Stimulated activated CD4-positive, alpha-beta T cell treated with anti-CD3 and anti-CD28 coated beads, Interleukin-1b, Interleukin-23, amount 100 ng/mL, for 1 hour (primary cell): ENCODE measurements at places on chromosomes 3 and 15.
A peak's percentile ranks its signal among the peaks of the same experiment; 100 is the strongest.

DNA sequence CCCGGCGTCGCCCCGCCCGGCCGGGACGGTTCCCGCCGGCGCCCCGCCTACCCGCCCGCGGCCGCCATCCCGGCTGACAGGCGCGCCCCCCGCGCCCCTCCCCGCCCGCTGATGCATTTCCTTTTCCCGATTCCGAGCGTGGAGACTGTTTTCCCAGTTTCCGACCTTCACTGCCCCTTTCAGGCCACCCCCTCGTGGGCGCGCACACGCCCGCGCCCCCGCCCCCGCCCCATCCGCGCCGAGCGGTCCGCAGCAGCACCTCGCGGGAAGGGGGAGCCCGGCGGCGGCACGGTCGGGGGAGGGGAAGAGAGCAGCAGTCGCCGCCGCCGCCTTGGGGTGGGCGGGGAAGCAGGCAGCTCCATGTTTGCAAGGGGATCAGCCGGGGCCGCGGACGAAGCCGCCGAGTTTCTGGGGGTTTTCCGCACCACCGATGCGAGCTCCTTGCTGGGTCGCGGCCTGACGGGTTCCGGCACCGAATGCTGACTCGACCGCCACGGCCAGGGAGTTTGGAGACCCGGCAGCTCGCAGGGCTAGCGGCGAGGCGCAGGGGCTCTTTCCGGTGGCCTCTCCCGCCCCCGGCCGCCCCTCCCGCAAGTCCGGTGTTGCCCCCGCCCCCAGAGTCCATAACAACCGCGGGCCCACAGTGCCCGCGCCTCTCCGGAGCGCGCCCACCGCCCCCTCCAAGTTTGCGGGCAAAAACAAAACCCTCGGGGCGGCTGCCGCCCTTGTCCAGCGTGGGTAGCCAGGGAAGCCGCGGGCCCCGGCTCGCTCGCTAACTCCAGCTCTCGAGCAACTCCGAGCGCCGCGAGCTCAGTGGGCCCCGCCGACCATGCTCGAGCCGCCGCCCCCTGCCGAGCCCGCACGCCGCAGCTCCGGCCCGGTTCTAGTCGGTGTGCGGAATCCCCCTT, 3.2 kb upstream of the SIN3A start:
- DNase-seq: peak; percentile 65

DNA sequence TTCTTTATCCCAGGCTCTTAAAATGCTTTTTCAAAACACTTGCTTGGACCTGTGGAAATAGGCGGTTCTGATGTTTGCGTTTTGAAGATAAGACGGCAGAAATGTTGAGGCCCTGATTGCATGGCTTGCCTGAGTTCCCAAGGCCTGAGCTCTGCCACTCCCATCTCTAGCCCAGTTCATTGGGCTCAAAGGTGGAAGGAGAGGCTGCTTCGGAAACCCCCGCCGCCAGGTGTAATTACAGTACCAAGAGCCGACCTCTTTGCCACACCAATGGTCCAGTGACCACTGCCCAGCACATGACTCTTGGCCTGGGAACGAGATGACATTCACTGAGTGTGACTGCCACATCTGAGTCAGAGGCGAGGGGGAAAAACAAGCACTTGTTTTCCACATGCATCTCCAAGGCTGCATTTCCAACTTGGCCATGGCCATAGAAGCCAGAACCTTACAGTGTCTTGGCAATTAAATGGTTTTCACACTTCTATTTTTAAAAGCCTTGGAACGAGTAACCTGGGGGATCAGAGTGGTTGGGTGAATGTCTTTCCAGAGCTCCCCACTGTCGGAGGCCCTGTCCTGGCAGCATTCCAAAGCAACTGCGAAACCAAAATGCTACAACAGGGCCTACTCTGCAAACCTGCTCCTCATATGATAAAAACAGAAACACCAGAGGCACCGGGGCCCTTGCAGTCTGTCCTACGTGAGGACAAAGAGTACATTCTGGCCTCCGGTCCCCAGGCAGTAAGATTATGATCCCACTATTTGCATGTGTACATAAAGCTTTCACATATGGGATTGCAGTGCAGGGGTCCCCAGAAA, 63.8 kb upstream of the CGNL1 start:
- DNase-seq: no peak

DNA sequence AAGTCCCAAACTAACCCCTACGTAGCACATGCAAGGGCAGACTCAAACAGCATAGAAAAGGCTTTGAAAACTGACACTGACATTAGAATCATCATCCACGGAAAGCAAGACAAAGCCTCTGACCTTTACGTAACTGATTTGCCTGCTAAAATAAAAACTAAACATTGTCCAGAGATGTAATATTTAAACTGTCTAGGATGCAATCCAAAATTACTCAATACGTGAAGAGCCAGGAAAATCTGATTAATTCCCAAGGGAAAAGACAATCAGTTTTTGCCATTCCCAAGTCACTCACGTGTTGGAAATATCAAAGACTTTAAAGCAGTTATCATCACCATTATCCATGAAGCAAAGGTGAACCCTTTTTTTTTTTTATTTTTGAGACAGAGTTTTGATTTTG, 13.3 kb upstream of the IQCF1 start:
- no peak for DNase-seq

DNA sequence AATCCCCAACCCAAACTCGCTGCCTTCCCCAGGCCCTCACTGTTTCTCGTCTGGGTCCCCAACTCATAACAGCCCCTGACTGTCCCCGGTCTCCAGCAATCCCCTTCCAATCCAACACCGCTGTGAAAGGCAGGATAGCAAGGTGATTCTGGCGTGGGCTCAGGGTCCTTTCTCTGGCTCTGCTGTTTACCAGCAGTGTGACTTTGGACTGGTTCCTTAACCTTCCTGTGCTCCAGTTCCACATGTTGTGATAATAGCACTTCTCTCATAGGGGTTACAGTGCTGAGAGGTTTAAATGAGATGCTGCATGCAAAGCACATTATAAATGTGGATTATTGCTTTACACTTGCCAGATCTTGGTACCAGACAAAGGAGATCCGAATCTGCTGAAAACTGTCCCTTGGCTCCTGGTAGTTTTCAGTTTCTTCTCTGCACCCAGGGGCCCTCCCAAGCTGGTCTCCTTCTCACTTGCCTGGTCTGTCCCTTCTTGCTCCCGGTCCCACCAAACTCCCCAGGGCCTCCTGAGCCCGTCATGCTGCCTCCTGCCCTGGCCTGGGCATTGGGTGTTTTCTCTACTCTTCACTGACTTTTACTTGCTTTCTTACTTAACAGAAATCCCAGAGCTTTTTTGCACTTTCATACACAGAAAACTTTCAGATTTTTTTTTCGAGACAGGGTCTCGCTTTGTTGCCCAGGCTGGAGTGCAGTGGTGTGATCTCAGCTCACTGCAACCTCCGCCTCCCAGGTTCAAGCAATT, 26.8 kb upstream of the CYP11A1 start:
- no peak for DNase-seq

DNA sequence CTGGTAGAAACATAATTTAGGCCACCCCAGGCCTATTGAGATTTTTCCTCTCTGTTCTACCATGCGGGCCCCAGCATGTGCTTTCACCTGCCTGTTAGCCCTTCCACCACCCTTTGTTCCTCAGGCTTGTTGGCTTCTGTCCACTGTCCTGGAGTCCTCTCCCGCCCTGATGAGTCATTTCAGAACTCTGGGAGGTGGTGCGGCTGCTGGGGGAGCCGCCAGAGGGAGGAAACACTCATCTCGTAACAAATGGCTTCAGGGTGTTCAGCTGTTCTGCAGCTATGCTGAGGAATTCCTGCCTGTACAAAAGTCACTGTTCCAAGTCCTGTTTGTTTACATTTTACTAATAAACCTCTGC, 36.3 kb downstream of the LRTM1 start:
- DNase-seq: no peak

GRCh38 chr3:43434431-43434830, 148.1 kb downstream of the SNRK start:
- no peak for DNase-seq

GRCh38 chr3:185764980-185765370, 59.9 kb downstream of the IGF2BP2 start:
- no peak for DNase-seq

DNA sequence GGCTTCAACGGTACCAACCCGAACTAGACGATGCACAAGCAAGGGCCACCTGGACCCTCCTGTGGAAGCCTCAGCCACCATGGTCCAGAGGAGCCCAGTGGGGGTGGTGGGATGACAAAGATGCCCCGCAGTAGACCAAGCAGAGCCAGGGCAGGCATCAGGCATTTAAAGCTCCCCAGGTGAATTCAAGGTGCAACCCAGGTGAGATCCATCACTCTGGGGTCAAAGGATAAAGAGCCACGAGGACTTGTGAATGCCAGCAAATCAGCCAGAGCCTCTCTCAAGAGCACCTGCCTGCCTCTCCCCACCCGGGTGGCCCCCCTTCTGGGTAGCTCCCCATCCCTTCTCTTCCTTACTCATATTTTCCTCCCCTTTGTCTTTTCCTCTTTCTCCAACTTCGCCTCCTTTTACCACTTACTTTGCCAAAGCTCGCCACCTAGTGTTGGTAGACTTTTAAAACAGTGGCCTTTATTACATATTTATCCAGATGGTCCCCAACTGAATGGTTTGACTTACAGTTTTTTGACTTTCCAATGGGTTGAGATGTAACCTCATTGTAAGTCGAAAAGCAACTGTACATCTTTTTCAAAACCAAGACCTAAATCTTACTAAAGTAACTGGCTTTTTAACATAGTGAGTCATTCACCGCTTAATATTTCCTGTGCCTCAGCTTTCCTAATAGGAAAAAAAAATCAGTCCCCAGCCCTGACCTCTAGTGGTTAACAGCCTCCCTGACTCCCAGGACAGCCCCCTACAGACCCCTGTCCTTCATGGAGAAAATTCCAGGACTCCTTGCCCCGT, 18.8 kb downstream of the PLA2G4F start:
- DNase-seq: no peak

GRCh38 chr15:68386587-68387288, 45.2 kb downstream of the ITGA11 start:
- DNase-seq: no peak

GRCh38 chr3:58307639-58308215, 1.4 kb downstream of the HTD2 start:
- DNase-seq: no peak

GRCh38 chr3:36303286-36303685, 77.0 kb upstream of the STAC start:
- DNase-seq: no peak

DNA sequence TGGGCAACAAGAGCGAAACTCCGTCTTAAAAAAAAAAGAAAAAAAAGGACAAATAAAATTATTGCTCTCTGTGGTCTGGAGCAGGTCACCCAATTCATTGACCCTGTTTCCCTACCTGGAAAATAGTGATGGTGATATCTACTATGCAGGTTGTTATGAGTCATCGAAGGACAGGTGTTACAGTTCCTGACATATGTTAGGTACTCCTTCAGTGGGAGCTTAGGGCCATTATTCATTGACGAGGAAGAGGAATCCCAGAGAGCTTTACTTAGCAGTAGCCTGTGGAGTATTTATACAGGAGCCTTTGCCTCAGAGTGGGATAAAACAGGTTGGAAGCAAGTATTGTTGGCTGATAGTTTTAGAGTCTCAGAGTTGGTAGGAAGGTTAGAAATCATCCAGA, 74.5 kb downstream of the SLC7A14 start:
- DNase-seq: no peak

DNA sequence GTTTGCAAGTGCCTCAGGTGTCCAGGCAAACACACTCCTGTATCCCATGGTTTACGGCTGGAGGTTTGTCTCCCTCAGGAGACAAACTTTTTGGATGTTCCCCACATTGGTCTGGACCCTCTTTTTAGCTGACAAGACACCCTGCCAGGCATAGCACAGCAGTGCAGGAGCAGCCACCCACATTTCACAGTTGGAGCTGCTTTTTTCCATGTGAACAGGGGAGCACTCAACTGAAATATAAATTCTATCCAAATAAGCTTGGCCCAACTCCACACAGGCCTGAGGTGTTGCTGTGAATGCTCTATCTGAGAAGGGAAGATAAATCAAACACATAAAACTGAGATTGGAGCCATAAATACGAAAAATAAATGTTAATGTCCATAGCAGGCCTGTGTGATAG, 501.3 kb upstream of the IL12A start:
- DNase-seq: no peak

GRCh38 chr15:58552505-58553364, 120.9 kb downstream of the LIPC start:
- DNase-seq: no peak

- no peak for DNase-seq
Observed at GRCh38 chr3:4504340-4505261, 11.5 kb downstream of the ITPR1 start.

DNA sequence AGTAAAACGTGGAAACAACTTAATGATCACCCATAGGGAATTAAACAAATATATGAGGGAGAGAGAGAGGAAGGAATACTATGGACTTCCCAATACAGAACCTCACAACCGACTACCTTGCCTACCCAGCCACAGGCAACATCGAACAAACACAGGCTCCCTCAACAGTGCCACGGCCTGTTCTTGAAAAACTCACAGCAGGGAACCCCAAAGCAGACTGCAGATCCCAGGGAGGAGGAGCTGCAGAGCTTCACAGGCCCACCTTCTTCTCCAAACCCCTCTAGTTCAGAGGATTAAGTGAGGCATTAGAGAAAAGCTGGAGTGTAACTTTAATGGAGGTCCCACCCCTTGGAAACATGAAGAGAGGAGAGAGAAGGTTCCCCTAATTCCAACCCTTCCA, 110.2 kb downstream of the ST8SIA2 start:
- DNase-seq: no peak

DNA sequence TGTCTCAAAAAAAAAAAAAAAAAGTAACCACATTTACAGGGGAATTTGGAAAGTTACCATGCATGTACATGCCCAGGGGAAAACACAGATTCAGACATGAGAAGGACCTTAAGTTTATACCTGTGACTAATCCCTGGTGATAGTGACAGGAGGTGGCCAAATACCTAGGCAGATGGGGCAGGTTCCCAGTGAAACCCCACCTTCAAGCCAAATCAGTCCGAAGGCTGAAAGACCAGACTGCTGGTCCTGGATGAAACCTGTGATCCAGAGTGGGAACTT, 15.8 kb downstream of the SPCS1 start:
- DNase-seq: no peak

GRCh38 chr15:39171944-39172368, 408.9 kb upstream of the THBS1 start:
- DNase-seq: no peak

DNA sequence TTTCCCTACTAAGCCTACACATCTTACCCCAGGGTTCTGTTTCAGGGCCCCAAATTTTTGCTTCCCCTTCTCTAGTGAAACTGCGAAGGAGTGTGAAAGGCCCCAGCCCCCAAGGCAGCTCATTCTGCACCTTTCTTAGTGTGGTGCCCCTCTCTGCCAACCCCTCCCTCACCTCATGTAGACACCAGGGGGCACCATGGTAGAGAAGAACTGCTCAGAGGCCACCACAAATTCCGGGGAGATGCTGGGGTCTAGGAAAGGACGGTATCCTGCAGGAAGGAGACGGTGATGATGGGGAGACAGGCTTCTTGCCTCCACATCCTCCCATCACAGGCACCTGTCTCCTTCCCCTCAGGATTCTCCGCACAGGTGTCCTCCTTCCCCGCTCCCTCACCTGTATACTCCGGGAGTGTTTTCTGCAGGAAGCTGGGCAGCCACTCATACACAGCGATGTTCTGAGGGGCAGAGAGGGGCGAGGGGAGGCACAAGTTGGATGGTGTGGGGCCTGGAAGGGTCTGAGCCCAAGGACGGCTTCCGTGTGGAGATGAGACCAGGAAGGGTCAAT, 3.6 kb downstream of the DUOX2 start:
- no peak for DNase-seq

- no peak for DNase-seq
Observed at GRCh38 chr3:186021673-186022362, 84.0 kb upstream of the TRA2B start.

GRCh38 chr15:84035399-84035766, 200.2 kb upstream of the GOLGA6L4 start:
- no peak for DNase-seq
